ENCODE measurements at places on chromosomes 2 and 18.

DNA sequence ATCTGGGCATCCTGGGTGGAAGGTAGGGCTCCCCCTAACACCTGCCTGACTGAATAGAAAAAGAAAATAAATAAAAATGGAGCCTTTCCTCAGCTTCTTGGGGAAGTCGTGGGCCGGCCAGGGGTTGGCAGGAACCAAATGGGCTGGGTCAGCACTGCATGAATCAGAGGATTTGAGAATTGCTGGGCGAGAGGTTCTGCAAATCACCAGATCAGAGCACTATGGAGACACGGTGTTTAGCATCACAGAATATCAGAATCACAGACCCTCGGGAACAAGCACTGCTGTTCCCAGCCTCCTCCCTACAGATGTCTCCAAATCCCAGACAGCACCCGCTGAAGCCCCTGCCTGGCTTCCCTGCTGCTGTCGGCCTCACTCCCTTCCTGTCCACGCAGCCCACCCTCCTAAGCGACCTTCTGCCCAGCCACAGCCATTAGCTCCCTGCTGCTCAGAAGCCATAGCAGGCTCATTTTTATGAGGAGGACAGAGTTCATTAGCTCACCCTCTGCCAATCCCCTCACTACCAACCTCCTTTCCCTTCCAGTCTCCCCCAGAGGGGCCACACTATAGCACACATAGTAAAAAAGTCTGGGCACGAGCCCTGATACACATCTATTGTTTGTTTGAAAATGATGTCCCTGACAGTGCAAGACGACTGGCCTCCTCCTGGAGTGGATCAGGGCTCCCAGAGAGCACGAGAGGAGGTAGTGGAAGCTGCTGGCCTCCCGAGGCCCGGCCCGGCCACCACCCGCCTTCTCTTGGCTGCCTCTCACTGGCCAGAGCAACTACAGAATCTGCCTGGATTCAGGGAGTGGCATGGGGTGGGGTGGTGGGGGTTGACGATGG lies 64.6 kb upstream of the TAF1B start:
- H3K36me3 ChIP-seq = no peaks in the 10 kb centered on the region
- H3K27me3 ChIP-seq = no peaks in the 10 kb centered on the region
- H3K4me1 ChIP-seq = peaks cover 14% of the 10 kb centered on the region
- no peak for DNase-seq
- H3K27ac ChIP-seq = no peak overlapping the region

DNA sequence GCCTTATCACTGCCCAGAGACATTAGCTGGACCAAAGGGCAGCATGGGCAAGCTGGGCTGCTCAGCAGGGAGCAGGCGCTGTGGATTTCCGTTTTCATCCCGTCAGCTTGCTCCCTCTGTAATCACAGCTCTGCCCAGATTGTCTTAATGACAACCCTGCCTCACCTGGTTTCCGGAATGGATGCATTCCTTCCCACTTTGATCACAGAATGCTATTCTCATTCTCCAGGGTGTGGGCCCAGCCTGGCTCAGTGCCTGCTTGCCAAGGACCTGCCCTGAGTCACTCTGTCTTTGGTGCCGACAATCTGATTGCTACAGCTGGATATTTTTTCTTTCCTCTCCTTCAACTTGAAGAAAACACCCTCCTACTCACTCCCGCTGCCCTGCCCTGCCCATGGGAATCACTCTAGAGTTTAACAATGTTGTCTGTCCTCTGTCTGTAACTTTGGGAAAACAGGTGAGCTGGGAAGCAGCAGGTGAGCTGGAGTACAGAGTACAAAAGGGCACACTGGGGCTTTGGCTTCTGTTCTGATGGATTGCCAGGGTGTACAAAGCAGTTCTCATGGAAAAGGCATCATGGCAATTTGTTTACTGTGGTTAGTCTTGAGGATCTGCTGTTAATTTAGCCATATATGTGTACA lies 27.2 kb upstream of the FAM136A start:
- H3K4me1 ChIP-seq = peaks cover 19% of the 10 kb centered on the region
- peak overlapping the region; percentile 14 for H3K4me3 ChIP-seq
- DNase-seq = peak; percentile 97
- H3K36me3 ChIP-seq = no peaks in the 10 kb centered on the region
- H3K27me3 ChIP-seq = no peaks in the 10 kb centered on the region

GRCh38 chr2:74742471-74742870 lies 88.4 kb downstream of the SEMA4F start:
- no peak overlapping the region for H3K4me3 ChIP-seq
- H3K4me1 ChIP-seq = peaks cover 39% of the 10 kb centered on the region
- no peaks in the 10 kb centered on the region for H3K27me3 ChIP-seq
- H3K36me3 ChIP-seq = no peaks in the 10 kb centered on the region
- no peak for DNase-seq

DNA sequence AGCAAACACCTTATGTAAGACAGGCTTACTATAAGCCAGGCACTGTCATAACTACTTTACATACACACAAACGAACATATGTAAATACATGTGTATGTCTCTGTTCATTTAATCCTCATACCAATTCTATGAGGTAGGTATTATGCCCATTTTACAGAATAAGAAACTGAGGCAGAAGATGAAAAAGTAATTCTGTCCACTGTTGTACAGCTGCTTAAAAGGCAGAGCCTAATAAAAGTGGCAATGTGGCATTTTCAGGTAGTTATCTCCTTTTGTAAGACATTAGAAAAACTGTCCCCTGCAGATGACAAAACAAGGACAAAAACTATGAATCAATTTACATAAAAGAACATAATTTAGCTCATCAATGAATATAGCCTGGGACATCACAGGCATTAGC lies 69.9 kb downstream of the PLEKHM3 start:
- no peak for DNase-seq
- no peaks in the 10 kb centered on the region for H3K27me3 ChIP-seq
- no peaks in the 10 kb centered on the region for H3K4me1 ChIP-seq
- H3K36me3 ChIP-seq = no peaks in the 10 kb centered on the region

DNA sequence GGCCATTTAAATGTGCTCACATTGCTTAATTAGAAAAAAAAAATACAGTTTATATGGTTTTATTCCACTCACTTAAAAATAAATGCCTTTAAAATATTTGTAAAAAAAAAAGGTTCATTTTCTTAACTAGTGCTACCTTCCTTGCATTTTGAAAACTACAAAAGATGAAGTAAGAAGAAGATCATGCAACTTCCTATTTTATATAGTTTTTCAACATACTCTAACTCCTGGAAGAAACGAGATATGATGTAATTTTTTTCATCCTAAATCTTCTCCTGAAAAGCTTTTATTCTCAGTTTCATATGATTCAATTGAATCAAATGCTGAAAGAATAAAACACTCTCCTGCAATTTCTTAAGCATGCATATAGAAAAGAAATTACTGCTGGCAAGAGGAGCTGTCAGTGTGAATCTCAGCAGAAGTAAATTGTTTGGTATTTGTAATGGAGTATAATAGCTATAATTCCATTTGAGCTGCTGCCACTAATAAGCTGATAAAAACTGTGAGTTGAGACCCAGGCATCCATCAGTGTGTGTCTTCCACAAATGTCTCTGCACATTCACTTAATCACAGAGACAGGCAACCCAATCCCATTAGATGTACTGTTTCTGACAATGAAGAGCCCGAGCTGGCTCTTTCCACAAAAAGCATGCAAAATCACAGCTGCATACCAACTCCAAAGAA lies 3.7 kb downstream of the FTCDNL1 start:
- H3K4me1 ChIP-seq = peaks cover 10% of the 10 kb centered on the region
- peaks cover 56% of the 10 kb centered on the region for H3K27me3 ChIP-seq
- no peak for DNase-seq
- H3K36me3 ChIP-seq = no peaks in the 10 kb centered on the region
- no peak overlapping the region for H3K4me3 ChIP-seq
- H3K27ac ChIP-seq = no peak overlapping the region

DNA sequence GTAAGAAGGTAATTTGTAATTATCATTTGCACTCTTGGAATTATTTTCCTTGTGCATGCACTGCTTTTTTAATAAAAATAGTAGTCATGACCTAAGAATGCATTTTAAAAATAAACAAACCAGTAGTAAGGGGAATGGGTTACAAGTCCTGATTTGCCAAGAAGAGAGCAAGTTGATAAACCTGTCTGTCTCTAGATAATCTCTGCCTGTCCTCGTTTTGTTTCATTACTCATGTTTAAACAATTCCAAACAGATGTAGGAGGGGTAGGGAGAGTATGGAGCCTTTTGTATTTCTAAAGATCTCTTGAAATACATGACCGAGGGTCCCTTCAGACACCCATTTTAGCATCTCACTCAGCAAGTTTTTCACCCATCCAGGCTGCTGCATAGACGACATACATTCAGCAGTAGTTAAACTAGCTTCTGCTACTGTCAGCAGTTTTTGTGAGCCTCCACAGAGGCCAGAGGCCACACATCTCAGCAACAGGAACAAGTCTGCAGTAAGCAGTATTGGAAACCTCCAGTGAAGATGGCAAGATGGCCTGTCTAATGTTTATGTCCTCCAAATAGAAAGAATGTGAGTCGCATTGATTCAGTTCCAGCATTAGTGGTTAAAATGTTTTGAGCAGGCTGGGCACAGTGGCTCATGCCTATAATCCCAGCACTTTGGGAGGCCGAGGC lies 2.3 kb upstream of the EXOC6B start:
- DNase-seq = peak; percentile 92
- peak overlapping the region; percentile 64 for H3K27ac ChIP-seq
- H3K27me3 ChIP-seq = no peaks in the 10 kb centered on the region
- peaks cover 45% of the 10 kb centered on the region for H3K4me1 ChIP-seq

GRCh38 chr2:1550658-1551316 lies 137.5 kb downstream of the TPO start:
- no peaks in the 10 kb centered on the region for H3K36me3 ChIP-seq
- DNase-seq = peak; percentile 73

GRCh38 chr2:44191739-44192138 lies 23.1 kb downstream of the PPM1B start:
- H3K4me1 ChIP-seq = no peaks in the 10 kb centered on the region
- no peak for DNase-seq
- H3K4me3 ChIP-seq = no peak overlapping the region
- H3K27me3 ChIP-seq = no peaks in the 10 kb centered on the region

DNA sequence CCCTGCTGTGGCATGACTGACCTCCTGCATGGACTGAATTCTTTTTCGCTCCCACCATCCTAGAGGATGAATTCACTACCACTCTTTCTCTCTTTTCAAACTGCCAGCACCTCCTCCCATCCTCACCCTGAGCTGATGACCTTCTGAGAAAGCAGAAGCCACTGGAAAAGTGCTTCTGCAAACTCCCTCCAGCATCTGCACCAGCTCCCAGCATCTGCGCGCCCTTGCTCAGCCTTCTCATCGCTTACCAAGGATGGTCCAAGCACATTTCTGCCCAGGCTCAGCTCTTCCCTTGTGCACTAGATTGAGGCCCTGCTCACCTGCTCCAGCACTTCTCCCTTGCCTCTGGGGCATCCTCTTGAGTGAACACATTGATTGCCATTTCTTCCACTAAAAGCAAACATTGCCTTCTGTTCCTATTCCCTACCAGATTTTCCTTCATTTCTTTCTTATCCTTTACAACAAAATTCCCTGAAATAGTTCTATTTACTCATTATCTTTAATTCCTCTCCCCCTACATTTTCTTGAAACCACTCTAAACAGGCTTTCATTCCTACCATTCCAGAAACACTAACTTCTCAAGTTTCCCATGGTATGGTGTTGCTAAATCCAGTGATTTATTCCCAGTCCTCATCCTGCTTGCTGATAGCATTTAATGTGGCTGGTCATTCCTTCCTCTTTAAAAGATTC lies 42.7 kb upstream of the IL1RL1 start:
- H3K36me3 ChIP-seq = no peaks in the 10 kb centered on the region
- no peaks in the 10 kb centered on the region for H3K27me3 ChIP-seq
- H3K27ac ChIP-seq = no peak overlapping the region
- no peak for DNase-seq

- H3K4me3 ChIP-seq = no peak overlapping the region
- no peaks in the 10 kb centered on the region for H3K27me3 ChIP-seq
Observed at GRCh38 chr2:239224199-239224570, 176.6 kb downstream of the HDAC4 start.
